NCI-H524 (cell line): ENCODE measurements at places on chromosomes 3 and 15.

GRCh38 chr15:80953001-80953952 lies 36.3 kb downstream of the MESD start:
- no peak for DNase-seq

GRCh38 chr15:37100966-37101215 lies 542 bp upstream of the MEIS2 start:
- DNase-seq: no peak

DNA sequence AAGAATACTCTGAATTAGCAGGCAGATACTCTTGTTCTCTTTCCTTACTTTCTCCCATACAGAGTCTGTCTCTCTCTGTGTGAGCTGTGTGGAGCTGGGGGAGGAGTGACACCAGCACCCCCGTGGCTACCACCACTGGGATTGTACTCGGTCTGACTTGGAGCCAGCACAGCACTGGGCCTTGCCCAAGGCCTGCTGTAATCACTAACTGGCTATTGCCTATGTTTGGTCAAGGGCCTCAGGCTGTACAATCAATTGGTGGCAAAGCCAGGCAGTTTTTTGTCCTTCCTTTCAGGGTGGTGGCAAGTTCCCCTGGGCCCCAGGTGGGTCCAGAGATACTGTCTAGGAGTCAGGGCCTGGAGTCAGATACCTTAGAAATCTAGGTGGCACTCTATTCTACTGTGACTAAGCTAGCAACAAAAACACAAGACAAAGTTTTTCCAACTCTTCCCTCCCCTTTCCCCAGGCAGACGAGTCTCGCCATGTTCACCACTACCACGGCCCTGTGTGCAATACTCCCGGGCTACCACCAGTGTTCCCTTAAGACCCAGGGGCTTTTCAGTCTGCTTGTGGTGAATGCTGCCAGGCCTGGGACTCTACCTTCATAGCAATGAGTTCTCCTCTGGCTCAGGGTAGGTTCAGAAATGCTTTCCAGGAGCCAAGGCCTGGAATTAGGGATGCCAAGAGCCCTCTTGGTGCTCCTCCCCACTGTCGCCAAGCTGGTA lies 151.8 kb downstream of the KCNAB1 start:
- no peak for DNase-seq

GRCh38 chr15:39869254-39869653 lies 50.8 kb downstream of the GPR176 start:
- peak; percentile 38 for DNase-seq

DNA sequence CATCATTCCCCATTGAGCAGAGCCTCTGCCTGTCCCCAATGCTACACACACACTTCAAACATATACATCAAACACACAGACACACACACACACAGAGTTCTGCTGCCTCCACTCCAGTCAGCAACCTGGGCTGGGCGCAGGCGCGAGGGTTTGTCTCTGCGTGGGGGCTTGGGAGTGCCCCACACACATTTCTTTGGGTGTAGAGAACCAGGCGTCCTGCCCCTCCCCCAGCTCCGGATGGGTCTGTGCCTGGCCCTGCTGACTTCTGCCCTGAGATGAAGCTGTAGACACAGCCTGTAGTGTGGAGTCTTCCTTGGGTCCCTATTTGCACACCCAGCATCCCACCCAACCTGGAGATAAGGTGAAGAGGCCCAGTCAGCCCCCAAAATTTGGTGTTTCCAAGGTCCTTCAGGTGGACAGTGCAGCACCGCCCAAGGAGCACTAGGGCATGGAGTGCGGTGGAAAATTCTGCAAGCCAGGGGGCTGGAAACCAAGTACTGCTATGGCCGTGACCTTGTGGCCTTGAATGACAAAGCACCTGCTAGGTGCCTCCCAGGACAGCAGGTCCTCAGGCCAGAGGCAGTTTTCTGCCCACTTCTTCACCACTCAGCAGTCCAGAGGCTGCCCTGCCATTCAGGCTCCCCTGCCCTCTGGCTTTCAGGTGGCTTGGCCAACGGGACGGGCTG lies 26.8 kb downstream of the FBXW12 start:
- DNase-seq: no peak

DNA sequence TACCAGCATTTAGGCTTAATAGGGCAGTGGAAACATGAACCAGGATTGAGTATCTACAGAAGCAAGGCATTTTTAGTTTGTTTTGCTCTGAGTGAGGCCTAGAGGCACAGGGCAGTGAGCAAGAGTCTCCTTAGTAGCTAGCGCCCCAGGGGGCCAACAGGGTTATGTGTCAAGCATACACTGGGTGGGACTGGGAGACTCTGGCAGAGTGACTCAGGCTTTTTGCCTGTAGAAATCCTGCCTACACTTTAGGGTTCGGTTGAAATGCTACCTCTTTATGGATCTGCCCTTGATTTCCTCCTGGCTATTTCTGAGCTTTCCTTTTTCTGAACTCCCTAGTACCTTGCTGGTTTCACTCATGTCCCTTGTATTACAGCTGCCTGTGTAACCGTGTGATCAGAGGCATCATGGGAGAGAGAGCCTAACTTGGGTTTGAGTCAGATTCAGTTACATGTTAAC lies 72.2 kb downstream of the TOP2B start:
- no peak for DNase-seq

DNA sequence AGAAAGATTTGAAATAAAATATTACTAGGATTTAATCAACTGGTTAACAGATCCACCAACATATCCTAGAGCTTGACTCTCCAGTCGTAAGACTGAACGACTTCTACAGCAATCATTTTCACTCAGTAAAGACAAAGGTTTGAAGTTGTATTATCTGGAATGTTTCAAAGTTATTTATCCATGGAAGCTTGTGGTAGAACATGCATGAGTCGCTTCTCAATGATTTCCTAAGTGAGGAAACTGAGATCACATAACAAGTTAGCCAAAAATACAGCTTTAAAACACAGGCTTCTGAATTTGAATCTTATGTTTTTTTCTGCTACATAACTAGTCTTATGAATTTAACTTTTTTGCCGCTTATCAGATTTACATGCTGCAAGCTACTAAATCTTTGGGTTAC lies 241.8 kb downstream of the FOXP1 start:
- no peak for DNase-seq

DNA sequence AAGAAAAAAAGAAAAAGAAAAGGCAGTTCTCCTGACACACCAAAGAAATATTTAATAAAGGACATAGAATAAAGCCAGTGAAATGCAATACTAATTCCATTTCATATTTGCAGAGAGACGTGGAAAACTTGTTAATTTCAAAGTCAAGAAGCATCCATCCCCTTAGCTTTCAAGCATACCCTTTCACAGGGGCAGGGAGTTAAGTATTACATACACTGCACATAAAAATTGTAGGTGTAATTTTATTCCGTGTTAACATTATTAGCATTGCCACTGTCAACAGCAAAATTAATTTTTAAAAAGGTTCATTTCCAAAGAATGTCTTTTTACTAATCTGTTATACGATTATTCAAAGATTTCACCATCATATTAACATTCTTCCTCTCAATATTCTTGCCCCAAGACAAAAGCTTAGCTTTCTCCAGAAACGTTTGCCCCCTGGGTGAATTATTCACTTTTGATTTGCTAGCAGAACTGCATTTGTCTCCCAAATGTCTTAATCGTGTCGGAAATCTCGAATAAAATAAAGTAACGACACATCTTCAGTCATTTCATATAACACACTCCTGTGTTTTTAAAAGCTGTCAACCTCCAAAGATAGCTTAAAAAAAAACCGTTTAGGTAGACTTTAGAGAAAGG lies 517.9 kb downstream of the MECOM start:
- DNase-seq: no peak

DNA sequence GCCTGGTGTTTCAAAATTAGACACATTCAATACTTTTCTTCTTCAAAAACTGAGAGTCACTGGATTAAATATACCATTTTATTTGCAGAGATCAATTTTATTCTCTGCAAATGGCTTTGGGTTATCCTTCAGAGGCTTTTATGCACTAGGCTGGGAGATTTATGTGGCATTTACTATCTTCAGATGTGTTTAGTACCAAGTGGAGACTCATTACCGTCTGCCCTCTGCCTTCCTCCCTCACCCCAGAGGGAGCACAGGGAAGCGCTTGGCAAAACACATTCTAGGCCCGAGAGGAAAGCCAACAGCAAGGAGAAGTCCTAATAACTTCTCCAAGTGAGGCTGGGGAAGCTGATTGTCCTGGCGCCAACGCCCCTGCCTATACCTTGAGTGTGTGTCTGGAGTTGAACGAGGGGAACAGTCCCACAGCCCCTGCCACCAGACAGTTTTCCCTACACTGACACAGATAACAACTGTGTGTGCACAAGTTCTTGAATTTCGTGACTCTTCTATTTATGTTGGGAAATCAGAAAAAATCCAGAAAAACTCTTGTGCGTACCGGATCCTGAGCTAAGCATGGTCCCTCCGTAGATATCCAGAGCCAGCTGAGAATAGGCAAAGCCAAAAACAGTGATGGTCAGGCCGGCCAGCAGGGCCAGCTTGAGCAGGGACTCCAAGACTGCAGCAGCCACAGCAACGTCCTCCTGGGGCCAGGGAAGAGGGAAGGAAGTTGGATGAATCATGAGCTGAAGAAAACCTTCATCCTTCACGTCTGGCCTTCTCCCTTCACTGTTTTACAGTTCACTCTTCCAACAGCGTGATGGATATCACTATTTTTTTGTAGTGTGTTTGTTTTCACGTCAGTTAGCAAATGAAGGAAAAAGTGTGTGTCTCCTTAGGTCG lies 26.6 kb downstream of the RFT1 start:
- DNase-seq: no peak
